Suprapubic skin (tissue), 4 donors: ENCODE measurements at places on chromosomes 7 and 10. TPM values are rescaled to one million over a fixed set of nuclear protein-coding genes. Genes with fewer than 3 reads are reported as not detected.
A peak's percentile ranks its signal among the peaks of the same experiment; 100 is the strongest.

DNA sequence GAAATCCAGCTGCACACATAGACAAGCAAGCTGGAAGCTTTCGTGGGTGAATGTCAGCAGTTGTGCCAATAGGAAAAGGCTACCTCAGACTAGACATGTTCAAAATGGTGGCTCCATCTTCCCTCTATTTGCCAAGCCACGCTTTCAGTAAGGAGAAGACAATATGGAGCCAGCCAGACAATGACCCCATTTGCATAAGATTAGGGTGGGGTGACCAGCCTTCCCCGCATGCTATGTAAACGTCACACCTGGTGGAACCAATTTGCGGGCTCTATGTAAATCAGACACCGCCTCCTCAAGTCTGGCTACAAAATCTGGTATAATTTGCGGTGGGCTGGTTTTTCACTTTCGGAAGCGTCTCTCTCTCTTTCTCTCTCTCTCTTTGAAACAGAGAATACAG lies 297.4 kb upstream of the PCDH15 start:
- DNase-seq, result no peak
- no peaks in the 10 kb centered on the region for H3K4me1 ChIP-seq
- H3K27me3 ChIP-seq, result no peaks in the 10 kb centered on the region
- H3K36me3 ChIP-seq, result no peaks in the 10 kb centered on the region
- no peak overlapping the region for H3K27ac ChIP-seq
- H3K4me3 ChIP-seq, result no peak overlapping the region

DNA sequence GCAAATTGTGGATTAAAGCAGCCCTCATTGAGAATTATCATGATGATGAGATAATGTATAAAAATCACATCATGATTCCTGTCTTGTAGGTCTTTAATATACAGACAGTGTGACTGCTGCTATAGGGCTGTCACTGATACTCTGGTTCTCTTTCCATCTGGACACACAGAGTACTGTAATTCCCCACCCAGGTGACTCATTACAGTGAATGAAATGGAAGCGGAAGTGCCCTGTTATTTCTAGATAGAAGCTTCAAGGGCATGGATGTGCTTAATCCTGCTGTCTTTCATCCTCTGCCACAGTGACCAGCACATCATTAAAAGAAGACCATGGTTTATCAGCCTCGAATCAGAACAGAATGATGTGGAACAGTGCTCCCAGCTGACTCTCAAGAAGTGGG lies 1234.0 kb downstream of the SORCS3 start:
- no peaks in the 10 kb centered on the region for H3K36me3 ChIP-seq
- no peak overlapping the region for H3K4me3 ChIP-seq
- H3K27ac ChIP-seq, result no peak overlapping the region
- DNase-seq, result no peak

Gene CDC123
- total RNA-seq, result 72.6 TPM

Gene TSPAN13
- total RNA-seq, result 11.8 TPM

Gene SORBS1
- 44.5 TPM for total RNA-seq

GRCh38 chr7:134701272-134701671 lies 54.6 kb downstream of the BPGM start:
- H3K36me3 ChIP-seq, result no peaks in the 10 kb centered on the region
- no peaks in the 10 kb centered on the region for H3K27me3 ChIP-seq

- no peak for DNase-seq
- H3K27me3 ChIP-seq, result no peaks in the 10 kb centered on the region
- no peak overlapping the region for H3K4me3 ChIP-seq
- no peak overlapping the region for H3K27ac ChIP-seq
- H3K36me3 ChIP-seq, result no peaks in the 10 kb centered on the region
Measured at GRCh38 chr10:120386896-120387295, 70.1 kb upstream of the PLPP4 start.

Gene LRIT1
- total RNA-seq, result not detected

DNA sequence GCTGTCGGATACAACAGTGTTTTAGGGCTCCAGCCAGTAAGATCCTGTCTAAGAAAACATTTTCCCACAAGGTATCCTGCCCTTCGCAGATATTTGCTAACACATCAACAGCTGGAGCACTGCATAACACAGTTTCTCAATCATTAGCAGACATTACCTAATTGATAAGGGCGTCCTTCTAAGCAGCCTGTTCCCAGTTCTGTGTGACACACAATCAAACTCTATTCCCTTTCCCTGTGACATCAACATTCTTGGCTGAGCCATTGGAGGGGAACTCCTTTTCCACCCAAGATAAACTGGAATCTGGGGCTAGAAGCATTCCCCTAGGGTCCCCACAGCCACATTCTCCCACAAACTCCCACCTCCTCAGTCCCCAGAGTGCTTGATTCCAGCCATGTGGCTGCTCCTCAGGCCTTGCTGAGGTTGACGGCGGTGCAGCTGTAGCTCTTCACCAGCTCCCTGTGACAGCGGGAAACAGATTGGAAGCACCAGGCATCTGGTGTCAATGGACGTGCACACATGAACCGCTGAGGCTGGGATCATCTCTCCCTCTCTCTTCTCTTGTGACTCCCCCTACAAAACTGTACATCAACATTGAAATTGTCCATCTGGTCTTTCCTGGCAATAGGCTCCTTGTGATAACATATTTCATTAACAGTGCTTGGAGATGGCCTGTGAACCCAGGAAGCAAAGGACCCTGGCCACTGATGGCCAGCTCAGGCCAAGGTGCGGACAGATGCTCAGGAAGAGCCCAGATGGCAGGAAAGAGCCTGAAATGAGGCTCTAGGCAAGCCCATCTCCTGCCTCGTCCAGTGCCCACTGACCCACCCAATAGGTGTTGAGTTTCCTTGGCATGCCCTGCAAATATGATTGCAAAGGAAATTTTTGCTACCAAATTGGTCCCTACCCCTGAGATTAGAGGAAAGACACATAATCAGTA lies 131.1 kb upstream of the TBX20 start:
- no peak overlapping the region for H3K27ac ChIP-seq
- H3K27me3 ChIP-seq, result no peaks in the 10 kb centered on the region
- no peaks in the 10 kb centered on the region for H3K4me1 ChIP-seq
- H3K36me3 ChIP-seq, result no peaks in the 10 kb centered on the region
- DNase-seq, result no peak

- no peak overlapping the region for H3K4me3 ChIP-seq
- no peaks in the 10 kb centered on the region for H3K4me1 ChIP-seq
- H3K36me3 ChIP-seq, result no peaks in the 10 kb centered on the region
- no peak overlapping the region for H3K27ac ChIP-seq
Measured at GRCh38 chr10:62594093-62594520, 210.4 kb upstream of the ADO start.

Gene EPO
- not detected for total RNA-seq

DNA sequence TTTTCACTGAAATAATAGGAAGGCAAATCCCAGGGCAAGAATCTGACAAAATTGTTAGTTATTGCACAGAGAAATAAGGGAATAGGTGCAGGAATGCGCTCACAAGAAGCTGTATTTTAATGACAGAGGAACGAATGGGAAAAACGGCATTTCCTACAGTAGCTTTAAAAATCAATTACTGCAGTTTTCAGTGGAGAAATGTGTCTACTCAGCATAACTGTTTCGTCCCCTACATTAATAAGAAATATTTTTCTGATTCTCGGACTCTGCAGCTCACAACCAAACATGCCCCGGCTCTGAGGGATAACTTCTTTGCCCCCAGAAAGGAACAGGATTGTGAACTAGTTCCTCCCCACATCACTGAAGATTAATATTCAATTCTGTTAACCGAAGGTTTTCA lies 44.9 kb upstream of the TCERG1L start:
- no peak for DNase-seq
- H3K4me1 ChIP-seq, result no peaks in the 10 kb centered on the region
- no peak overlapping the region for H3K27ac ChIP-seq

Gene NXPH1
- total RNA-seq, result not detected

DNA sequence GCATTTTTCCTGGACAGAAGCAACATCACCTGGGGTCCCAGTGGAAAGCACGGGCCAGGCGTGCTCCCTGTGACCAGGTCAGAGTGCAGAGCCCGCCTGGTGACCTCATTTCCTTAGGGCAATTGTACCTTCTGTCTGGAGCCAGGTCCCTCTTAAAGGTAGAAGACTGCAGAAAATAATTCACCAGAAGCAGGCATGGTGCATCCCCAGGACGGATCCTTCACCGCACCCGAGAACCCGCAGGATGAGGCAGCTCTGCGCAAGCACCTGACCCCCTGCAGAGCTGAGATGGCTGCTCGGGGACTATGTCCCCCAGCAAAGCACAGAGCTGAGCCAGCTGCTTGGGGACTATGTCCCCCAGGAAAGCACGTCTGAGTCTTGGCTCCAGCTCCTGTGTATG lies 557.6 kb downstream of the PTPRN2 start:
- no peak overlapping the region for H3K27ac ChIP-seq
- H3K4me3 ChIP-seq, result no peak overlapping the region
- DNase-seq, result peak; percentile 21
- H3K27me3 ChIP-seq, result peaks cover 7% of the 10 kb centered on the region
- H3K4me1 ChIP-seq, result no peaks in the 10 kb centered on the region
- no peaks in the 10 kb centered on the region for H3K36me3 ChIP-seq

DNA sequence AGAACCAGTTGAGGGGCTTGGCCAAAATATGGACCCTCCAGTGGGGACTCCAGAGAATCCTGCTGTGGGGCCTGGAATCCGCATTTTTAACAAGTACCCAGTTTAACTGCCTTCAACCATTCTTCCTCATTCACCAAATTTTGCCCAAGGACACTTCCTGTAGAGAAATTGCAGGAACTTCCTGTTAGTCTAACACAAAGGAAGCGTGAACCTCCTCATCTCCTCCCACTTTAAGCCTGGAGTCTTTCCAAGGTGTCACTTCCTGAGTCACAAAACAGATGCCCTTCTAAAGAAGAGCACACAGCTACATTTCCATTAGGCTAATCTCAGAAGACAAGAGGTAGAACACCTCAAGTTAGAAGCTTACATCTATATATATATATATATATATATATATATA lies 188.4 kb downstream of the PPP1R17 start:
- no peak overlapping the region for H3K27ac ChIP-seq
- H3K4me3 ChIP-seq, result no peak overlapping the region
- no peak for DNase-seq
- no peaks in the 10 kb centered on the region for H3K4me1 ChIP-seq

GRCh38 chr7:29214056-29214455 lies 19.5 kb downstream of the CHN2 start:
- H3K27me3 ChIP-seq, result no peaks in the 10 kb centered on the region
- H3K27ac ChIP-seq, result no peak overlapping the region
- H3K4me1 ChIP-seq, result peaks cover 4% of the 10 kb centered on the region

DNA sequence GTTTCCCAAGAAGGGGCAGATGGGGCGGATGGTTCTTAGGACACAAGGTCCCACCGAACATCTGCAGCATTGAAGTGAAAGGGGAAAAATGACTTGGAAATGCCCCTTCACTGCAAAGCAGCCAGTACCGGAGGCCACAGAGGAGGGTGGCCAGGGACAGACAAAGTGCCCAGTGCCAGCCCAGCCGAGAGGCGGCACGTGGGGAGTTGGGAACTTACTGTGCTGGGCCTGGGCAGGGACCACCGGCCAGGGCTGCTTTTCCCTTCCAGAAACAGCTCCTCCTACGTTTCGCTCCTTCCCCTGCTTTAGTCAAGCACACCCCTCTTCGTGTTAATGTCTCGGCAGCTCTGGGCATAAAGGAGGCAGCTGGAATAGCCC lies 129.2 kb downstream of the TNS3 start:
- no peaks in the 10 kb centered on the region for H3K36me3 ChIP-seq
- no peak for DNase-seq
- no peaks in the 10 kb centered on the region for H3K27me3 ChIP-seq
- H3K4me1 ChIP-seq, result peaks cover 32% of the 10 kb centered on the region
- H3K4me3 ChIP-seq, result peak overlapping the region; percentile 25
- H3K27ac ChIP-seq, result peak overlapping the region; percentile 91

Gene TNS3
- 40.1 TPM for total RNA-seq

DNA sequence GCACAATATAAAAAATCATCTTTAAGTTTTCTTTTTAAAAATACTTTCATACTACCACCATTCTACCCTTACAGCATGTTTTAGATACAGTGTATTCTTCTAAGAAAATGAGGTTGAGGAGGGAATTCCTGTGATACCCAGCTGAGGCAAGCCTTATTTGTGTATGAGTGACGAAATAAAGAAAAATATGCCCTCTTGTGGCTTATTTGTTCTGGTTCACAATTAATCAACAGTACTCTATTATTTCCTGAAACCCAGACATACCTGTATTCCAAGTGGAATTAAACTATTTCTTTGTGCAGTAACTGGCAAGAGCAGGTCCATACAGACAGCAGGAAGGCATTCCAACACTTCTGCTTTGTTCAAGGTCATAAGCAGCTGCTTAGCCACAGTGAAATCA lies 4.5 kb upstream of the SEMA3D start:
- no peak overlapping the region for H3K4me3 ChIP-seq
- H3K36me3 ChIP-seq, result no peaks in the 10 kb centered on the region
- H3K27ac ChIP-seq, result no peak overlapping the region
- peaks cover 10% of the 10 kb centered on the region for H3K4me1 ChIP-seq
- H3K27me3 ChIP-seq, result peaks cover 4% of the 10 kb centered on the region

DNA sequence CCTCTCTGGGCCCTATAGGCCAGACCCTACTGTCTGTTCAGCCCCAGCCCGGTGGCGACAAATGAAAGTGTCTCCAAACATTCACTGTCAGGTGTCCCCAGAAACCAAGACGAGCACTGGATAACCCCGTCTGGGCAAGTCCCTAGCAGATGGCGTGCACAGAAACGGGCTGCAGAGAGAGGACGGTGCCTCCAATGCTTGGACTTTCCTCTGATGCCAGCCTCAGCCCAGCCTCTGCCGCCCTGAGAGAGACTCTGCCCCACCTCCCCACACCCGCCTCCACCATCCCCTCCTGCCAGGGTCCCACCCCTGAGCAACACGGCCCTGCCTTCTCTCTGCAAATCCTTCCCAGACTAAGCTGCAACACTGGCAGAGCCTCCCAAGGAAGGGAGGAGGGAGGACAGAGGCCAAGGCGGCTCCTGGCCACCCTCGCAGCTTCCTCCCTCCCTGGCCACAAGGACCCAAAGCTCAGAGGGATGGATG lies 7.4 kb upstream of the LFNG start:
- H3K36me3 ChIP-seq, result no peaks in the 10 kb centered on the region
- peaks cover 53% of the 10 kb centered on the region for H3K4me1 ChIP-seq
- peak overlapping the region; percentile 63 for H3K27ac ChIP-seq

Gene CTTNBP2
- total RNA-seq, result 4.3 TPM

Gene ADAM22
- 1.5 TPM for total RNA-seq

GRCh38 chr7:36062154-36062815 lies 90.8 kb upstream of the EEPD1 start:
- no peak overlapping the region for H3K4me3 ChIP-seq
- DNase-seq, result no peak
- no peak overlapping the region for H3K27ac ChIP-seq
- H3K36me3 ChIP-seq, result no peaks in the 10 kb centered on the region
- H3K4me1 ChIP-seq, result no peaks in the 10 kb centered on the region

GRCh38 chr7:157152391-157152937 lies 13.7 kb downstream of the UBE3C start:
- no peaks in the 10 kb centered on the region for H3K36me3 ChIP-seq
- DNase-seq, result no peak
- H3K4me3 ChIP-seq, result no peak overlapping the region
- H3K27me3 ChIP-seq, result no peaks in the 10 kb centered on the region
- H3K27ac ChIP-seq, result no peak overlapping the region

DNA sequence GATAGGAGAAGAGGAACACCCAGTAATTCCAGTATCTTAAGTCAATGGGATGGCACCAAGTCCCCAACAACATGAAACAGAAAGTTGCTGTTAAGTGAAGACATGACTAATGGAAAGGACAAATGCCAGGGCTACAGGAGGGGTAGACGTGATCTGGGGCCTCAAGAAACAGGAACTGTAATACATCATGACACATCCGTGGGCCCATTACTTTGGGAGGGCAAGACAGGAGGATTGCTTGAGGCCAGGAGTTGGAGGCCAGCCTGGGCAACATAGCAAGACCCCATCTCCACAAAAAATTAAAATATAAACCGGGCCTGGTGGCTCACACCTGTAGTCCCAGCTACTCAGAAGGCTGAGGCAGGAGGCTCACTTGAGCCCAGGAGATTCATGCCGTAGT lies 408.6 kb upstream of the PRKCQ start:
- no peaks in the 10 kb centered on the region for H3K36me3 ChIP-seq
- H3K27ac ChIP-seq, result no peak overlapping the region
- no peak overlapping the region for H3K4me3 ChIP-seq
- no peak for DNase-seq
- H3K4me1 ChIP-seq, result no peaks in the 10 kb centered on the region
